Posterior vena cava (tissue), 2 donors: ENCODE measurements at places on chromosomes 6 and 20. TPM values are rescaled to one million over a fixed set of nuclear protein-coding genes. Genes with fewer than 3 reads are reported as not detected.

DAAM2 gene
- 62.7 TPM for total RNA-seq

BPIFA2 gene
- total RNA-seq = not detected

C20orf202 gene
- not detected for total RNA-seq

PTCHD4 gene
- total RNA-seq = 1.2 TPM

GRCh38 chr6:133432021-133432989 is 191.1 kb downstream of the EYA4 start:
- DNase-seq = no peak

GRCh38 chr6:137313928-137314855 is 95.0 kb upstream of the IFNGR1 start:
- DNase-seq = peak; percentile 89

DNA sequence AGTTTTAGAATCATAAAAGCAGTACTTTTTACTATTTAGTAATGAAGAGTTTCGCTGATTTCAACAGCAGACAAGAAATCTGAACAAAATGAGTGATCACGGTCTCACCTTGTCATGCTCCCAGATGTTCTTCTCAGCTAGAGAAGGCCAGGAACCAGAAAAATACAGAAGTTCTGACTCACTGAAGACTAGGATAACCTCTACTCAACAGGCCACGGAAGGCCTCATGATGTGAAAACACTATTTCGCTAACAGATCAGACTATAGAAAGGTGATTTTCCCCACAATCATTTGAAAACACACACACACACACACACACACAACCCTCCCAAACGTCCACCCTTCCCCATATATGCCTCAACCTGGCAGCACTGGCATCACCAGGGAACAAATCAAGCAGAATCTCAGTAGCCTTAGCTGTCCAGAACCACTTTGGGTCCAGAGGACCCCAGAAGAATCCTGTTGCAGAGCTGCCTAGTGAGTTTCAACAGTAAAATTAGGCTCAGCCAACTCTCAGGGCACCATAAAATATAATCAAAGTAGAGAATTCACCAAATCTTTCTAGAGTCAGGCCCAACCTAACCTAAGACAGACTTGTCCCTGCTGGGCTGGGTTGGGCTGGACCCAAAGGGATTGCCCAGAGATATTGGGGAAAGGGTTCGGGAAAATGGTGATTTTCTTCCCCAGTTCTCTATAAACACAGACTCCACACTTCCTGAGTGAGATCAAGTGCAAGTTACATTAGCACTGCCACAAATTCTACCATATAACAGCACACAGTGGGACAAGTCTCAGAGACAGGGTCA is 7.9 kb downstream of the EXOC2 start:
- no peak for DNase-seq

DNA sequence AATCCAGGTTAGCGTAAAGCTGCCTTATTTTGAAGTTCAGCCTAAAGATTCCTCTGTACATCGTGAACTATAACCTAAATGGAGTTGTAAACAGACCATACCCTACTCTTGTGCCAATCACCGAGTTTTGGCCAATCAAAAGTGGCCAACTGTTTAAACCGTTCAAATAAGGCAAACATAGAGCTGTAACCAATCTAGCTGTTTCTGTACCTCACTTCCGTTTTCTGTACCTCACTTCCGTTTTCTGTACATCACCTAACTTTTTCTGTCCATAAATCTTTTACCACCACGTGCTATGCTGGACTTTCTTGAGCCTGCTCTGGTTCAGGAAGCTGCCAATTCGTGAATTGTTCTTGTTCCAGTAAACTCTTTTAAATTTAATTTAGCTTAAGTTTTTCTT is 39.7 kb downstream of the LBP start:
- no peak for DNase-seq

DNA sequence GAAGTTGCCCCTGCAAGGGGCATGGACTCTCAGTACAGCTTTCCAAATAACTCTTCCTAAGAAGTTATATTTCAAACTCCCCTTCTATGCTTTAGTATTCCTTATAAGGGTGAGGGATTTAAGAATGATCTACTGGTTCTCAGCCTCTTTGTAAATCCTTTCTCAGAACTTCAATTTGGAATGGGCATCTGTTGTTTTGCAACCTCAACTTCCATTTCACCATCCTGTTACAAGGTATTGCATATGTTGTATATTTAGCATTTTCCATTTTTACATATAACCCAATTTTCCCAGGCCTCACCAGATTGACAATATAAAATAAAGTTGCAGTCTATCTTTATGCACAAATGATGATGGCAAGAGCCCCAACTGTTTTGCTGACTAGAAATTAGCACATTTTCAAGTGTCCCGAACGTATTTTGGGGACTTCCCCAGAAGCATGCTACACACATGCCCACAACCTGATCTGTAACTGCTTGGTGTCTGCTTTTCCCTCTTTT is 154.9 kb upstream of the CARMIL1 start:
- no peak for DNase-seq

DNA sequence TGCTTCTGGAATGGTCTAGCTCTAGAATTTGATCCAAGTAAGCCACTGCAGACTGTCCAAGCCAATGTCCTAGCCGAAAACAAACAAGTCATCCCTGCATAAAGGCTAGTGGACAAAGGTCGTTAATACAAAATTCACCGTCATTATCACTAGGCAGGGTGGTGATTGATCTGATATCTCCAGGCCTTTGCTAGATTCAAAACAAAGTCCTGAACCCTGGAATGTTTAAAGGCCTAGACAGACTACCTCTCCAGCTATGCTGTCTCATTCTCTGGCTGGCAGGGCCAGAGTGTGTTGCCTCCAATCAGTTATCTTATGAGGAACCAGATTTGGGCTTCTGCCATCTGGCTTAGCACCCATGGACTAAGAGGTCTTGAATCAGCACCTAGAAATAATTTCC is 38.3 kb downstream of the MAP7 start:
- DNase-seq = no peak

GRCh38 chr6:106128981-106129781 is 43.0 kb downstream of the PRDM1 start:
- DNase-seq = no peak

DNA sequence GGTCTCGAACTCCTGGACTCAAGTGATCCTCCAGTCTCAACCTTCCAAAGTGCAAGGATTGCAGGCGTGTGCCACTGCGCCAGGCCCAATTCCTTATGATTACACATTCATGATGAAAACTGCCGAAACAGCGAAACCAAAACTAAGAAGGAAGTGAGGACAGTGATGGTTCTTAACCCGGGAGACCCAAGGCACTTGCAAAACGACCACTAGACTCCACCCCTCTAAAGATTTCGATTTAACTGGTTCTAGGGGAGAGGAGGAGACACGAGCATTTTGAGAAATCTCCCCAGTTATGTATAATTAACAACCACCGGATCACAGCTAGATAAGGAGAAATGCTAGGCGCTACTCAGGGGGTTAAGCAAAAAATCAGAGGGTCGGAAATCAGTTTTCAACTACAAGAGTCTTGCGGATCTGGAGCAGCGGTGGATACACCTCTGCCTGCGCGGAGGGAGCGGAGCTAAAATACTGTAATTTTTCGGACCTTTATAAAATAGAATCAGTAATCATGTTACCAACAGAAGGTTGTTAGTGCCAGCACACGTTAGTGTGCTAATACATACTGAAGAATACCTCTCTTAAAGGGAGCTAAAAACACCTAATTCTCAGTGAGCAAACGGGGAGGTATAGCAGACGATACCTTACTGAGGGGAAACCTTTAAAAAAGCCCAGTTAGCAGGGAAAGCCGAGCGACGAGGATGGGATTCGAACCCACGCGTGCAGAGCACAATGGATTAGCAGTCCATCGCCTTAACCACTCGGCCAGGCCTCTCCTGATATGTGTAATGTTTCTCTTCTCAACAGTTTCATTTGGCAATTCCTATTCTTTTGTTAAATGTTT is 60.0 kb upstream of the BTN3A2 start:
- DNase-seq = peak; percentile 90

DNA sequence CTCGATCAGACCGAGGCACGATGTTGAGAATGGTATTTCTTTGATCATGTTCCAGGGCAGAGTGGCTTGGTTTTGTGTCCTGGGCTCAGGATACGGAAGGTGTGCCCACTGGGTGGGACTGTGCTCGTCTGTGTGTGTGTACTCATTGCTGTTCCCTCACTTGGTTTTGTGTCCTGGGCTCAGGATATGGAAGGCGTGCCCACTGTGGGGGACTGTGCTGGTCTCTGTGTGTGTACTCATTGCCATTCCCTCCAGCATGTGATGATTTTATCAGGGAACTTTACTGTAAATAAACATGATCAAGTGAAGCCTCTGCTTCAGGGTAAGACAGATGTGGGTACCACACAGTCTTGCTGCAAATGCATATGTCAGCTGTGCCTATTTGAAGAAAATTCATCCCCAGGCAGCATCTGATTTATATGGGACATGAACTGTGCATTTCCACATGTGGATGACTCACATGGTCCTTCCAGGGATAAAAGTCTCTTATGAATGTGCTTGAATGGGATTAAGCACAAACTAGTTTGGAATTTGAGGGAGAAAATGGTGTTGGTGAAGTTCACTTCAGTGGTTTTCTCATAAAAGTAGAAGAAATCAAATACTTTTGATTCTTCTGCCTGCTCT is 274.3 kb downstream of the QKI start:
- DNase-seq = peak; percentile 29

DNA sequence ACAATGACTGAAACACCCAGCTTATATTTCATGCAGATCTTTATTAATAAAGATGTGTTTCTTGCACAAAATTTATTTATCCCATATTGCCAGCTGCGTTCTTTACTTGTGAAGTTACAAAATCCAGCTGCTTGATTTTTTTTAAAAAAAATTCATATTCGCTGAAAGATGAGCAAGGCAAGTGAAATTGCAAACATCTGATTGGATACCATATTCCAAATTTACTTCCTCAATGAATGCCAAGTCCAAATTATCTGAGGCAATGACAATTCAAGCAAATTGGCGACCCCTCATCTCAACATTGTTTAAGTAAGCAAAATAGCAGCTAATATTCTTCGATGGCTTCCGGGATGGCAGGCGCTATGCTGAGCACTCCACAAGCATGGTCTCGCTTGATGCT is 37.7 kb downstream of the ZFP64 start:
- DNase-seq = no peak

DNA sequence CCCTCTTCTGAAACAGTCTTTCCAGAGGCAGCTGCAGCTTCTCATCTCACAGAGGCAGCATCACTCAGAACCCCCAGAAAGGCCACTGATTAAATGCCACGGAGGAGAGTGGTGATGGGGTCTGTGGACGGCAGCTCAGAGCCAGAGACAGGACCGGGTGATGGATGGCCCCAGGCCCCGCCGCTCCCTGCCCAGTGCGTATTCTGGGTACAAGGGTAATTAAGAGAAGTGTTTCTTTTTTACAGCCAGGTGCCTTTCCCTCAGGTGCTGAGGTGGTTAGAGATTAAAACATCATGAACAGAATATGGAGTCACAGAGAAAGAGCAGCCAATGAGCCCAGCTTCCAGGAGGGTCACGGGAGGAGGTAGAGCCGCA is 434.5 kb downstream of the PREX1 start:
- DNase-seq = no peak

DNA sequence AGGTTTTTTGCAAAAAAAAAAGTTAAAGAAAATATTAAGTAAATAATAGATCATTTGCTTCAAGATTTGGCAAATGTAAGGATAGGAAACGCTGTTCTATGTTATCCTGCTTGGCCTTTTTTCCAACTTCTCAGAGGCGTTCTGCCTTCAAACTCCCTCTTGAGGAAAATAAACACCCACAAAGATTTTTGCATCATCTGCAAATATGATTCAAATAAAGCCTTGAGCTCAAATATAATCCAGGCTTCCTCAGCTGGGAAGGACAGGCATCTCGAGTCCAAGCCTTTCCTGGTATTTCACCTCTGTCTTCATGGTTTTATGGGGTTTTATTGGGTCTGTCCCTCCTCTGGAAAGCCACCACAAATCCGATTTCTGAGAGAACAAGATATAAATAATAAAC is 67.7 kb upstream of the PTPN1 start:
- DNase-seq = no peak
